BJ (cell line): ENCODE measurements at places on chromosomes 13 and 19. TPM values are rescaled to one million over a fixed set of nuclear protein-coding genes. Genes with fewer than 3 reads are reported as not detected.

Gene FLT3LG
- polyA plus RNA-seq: 4.9 and 7.7 TPM in 2 replicates

Gene TBC1D17
- 17.6 and 26.7 TPM in 2 replicates for polyA plus RNA-seq

Gene ZNF223
- 2.1 and 3.8 TPM in 2 replicates for polyA plus RNA-seq

Gene CBLC
- not detected in 2 replicates for polyA plus RNA-seq

Gene NR1H2
- 51.2 and 78.4 TPM in 2 replicates for polyA plus RNA-seq

Gene ZNF17
- 4.2 and 6.0 TPM in 2 replicates for polyA plus RNA-seq

Gene FXYD7
- polyA plus RNA-seq: 0.10 TPM in 1 of 2 replicates, not detected in the other

Gene PDX1
- not detected in 2 replicates for polyA plus RNA-seq

Gene EDNRB
- not detected in 2 replicates for polyA plus RNA-seq

Gene IGSF23
- 0.21 and 0.51 TPM in 2 replicates for polyA plus RNA-seq

Gene IZUMO1
- polyA plus RNA-seq: not detected in 2 replicates

Gene MAP4K1
- polyA plus RNA-seq: 0.18 and 0.25 TPM in 2 replicates

Gene HIPK4
- 0.10 and 0.21 TPM in 2 replicates for polyA plus RNA-seq

Gene ZNF69
- 3.4 and 3.9 TPM in 2 replicates for polyA plus RNA-seq

Gene ZNF723
- polyA plus RNA-seq: not detected in 2 replicates

Gene ZFP82
- 1.8 and 3.8 TPM in 2 replicates for polyA plus RNA-seq

Gene SPINT2
- 33.2 and 45.5 TPM in 2 replicates for polyA plus RNA-seq

Gene KLK5
- not detected in 2 replicates for polyA plus RNA-seq

Gene UBE2L5
- 0.31 TPM in 1 of 2 replicates, not detected in the other for polyA plus RNA-seq

Gene ATXN8OS
- polyA plus RNA-seq: not detected in 2 replicates

Gene ZNF490
- 1.6 and 3.7 TPM in 2 replicates for polyA plus RNA-seq

Gene SBSN
- polyA plus RNA-seq: 0.70 and 1.6 TPM in 2 replicates

Gene GARIN5A
- polyA plus RNA-seq: 0.26 and 0.56 TPM in 2 replicates

Gene COX6B1
- polyA plus RNA-seq: 463 and 510 TPM in 2 replicates

Gene CLEC17A
- polyA plus RNA-seq: not detected in 2 replicates

Gene C19orf12
- polyA plus RNA-seq: 21.8 and 33.9 TPM in 2 replicates

Gene PABPC3
- 0.16 TPM in 1 of 2 replicates, not detected in the other for polyA plus RNA-seq

Gene ZNF841
- polyA plus RNA-seq: 4.8 and 6.7 TPM in 2 replicates

Gene AMH
- 0.59 and 0.66 TPM in 2 replicates for polyA plus RNA-seq

Gene MUC16
- not detected in 2 replicates for polyA plus RNA-seq

Gene CCDC70
- polyA plus RNA-seq: not detected in 2 replicates

Gene PTGIR
- polyA plus RNA-seq: 16.9 and 27.8 TPM in 2 replicates

Gene ZNF525
- polyA plus RNA-seq: 1.2 and 2.3 TPM in 2 replicates

Gene ZNF541
- polyA plus RNA-seq: 0.05 and 0.06 TPM in 2 replicates

Gene DACT3
- 6.2 and 7.1 TPM in 2 replicates for polyA plus RNA-seq

Gene PLA2G4C
- 7.2 and 11.3 TPM in 2 replicates for polyA plus RNA-seq

Gene ERICH6B
- not detected in 2 replicates for polyA plus RNA-seq

Gene SOX1
- not detected in 2 replicates for polyA plus RNA-seq

Gene SHISA7
- polyA plus RNA-seq: not detected in 2 replicates

Gene TRIM28
- 210 and 476 TPM in 2 replicates for polyA plus RNA-seq

Gene KLF1
- polyA plus RNA-seq: not detected in 2 replicates

Gene CACNG8
- 0.01 and 0.02 TPM in 2 replicates for polyA plus RNA-seq

Gene SPACA4
- not detected in 2 replicates for polyA plus RNA-seq

Gene ZNF837
- 0.47 and 0.82 TPM in 2 replicates for polyA plus RNA-seq

Gene IGFLR1
- 1.1 and 1.9 TPM in 2 replicates for polyA plus RNA-seq

Gene ANGPTL8
- polyA plus RNA-seq: not detected in 2 replicates

Gene PRR36
- polyA plus RNA-seq: not detected in 2 replicates

Gene POU2F2
- polyA plus RNA-seq: 1.8 and 2.2 TPM in 2 replicates

Gene URAD
- not detected in 2 replicates for polyA plus RNA-seq

Gene C19orf73
- polyA plus RNA-seq: 0.67 and 0.94 TPM in 2 replicates

Gene CALR3
- not detected in 2 replicates for polyA plus RNA-seq

Gene MATK
- not detected in 2 replicates for polyA plus RNA-seq

Gene SPRY2
- 21.0 and 21.6 TPM in 2 replicates for polyA plus RNA-seq
